ENCODE measurements at places on chromosomes 2 and 18.

DNA sequence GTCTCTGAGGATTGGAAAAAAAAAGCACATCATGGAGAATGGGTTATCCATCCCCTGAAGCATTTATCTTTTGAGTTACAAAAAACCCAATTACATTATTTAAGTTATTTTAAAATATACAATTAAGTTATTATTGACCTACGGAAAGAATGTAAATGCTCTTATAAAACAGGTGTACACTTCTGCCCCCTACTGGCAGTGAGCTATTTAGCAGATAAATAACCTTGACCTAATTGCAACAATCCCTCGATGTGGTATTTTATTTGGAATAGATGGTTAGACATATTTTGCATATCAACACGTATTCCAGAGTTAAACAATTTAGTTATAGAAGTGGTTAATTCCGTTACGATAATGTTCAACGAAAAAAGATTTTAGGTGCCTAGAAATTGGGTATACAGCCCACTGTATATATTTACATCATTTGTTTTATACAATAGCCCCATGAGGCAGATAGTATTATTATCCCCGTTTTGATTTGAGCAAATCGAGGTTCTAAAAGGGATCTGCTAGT, 9.1 kb upstream of the DAW1 start:
- DNase-seq = no peak

GRCh38 chr2:168050377-168050776, 197.0 kb downstream of the STK39 start:
- DNase-seq = no peak

GRCh38 chr18:7417727-7418126, 149.4 kb upstream of the PTPRM start:
- no peak for DNase-seq

GRCh38 chr2:40752796-40753195, 300.9 kb upstream of the SLC8A1 start:
- DNase-seq = no peak

Data from left ventricle myocardium inferior (tissue), 1 donor.